Activated T-helper 1 cell treated with anti-CD3 and anti-CD28 coated beads, Interleukin-12 subunit alpha, Interleukin-12 subunit beta, Interleukin-2, Interleukin-4 antibody, amounts not matched to agents 30 ng/mL and 10 ng/mL and 1 ng/mL, durations not matched to agents 14 hours and 24 hours and 36 hours (primary cell): ENCODE measurements at places on chromosomes 12 and 14. TPM values are rescaled to one million over a fixed set of nuclear protein-coding genes. Genes with fewer than 3 reads are reported as not detected.

Gene FAM90A1
- total RNA-seq, result 0.15 and 0.36 TPM in 2 replicates

Gene TSHR
- 0.16 and 0.47 TPM in 2 replicates for total RNA-seq

Gene KCNA1
- not detected in 2 replicates for total RNA-seq

Gene RHEBL1
- 8.6 and 10.7 TPM in 2 replicates for total RNA-seq

Gene MEG3
- total RNA-seq, result not detected in 2 replicates

Gene TAMALIN
- total RNA-seq, result 8.9 and 12.8 TPM in 2 replicates

Gene ITPK1
- total RNA-seq, result 71.0 and 77.3 TPM in 2 replicates

Gene GALC
- total RNA-seq, result 8.6 and 8.7 TPM in 2 replicates

Gene CAPZA3
- not detected in 2 replicates for total RNA-seq

Gene KITLG
- not detected in 2 replicates for total RNA-seq

Gene TAS2R20
- 2.1 TPM in 2 replicates for total RNA-seq

Gene PLCZ1
- total RNA-seq, result not detected in 2 replicates

Gene COX8C
- not detected in 2 replicates for total RNA-seq

Gene SPTSSA
- total RNA-seq, result 18.9 and 21.2 TPM in 2 replicates

GRCh38 chr12:30975581-30975980 is 49.0 kb downstream of the TSPAN11 start:
- H3K36me3 ChIP-seq, result no peaks in the 10 kb centered on the region
- no peak overlapping the region for H3K27ac ChIP-seq
- no peak overlapping the region for H3K4me3 ChIP-seq
- H3K4me1 ChIP-seq, result no peaks in the 10 kb centered on the region

- no peak overlapping the region for H3K4me3 ChIP-seq
- no peak for DNase-seq
- H3K36me3 ChIP-seq, result no peaks in the 10 kb centered on the region
- H3K27ac ChIP-seq, result no peak overlapping the region
- peaks cover 12% of the 10 kb centered on the region for H3K27me3 ChIP-seq
Measured at GRCh38 chr12:98406378-98406777, 109.0 kb upstream of the TMPO start.

GRCh38 chr12:23795494-23795893 is 154.0 kb downstream of the SOX5 start:
- no peak for DNase-seq
- H3K27me3 ChIP-seq, result no peaks in the 10 kb centered on the region
- H3K27ac ChIP-seq, result no peak overlapping the region
- H3K4me3 ChIP-seq, result no peak overlapping the region
- no peaks in the 10 kb centered on the region for H3K36me3 ChIP-seq

DNA sequence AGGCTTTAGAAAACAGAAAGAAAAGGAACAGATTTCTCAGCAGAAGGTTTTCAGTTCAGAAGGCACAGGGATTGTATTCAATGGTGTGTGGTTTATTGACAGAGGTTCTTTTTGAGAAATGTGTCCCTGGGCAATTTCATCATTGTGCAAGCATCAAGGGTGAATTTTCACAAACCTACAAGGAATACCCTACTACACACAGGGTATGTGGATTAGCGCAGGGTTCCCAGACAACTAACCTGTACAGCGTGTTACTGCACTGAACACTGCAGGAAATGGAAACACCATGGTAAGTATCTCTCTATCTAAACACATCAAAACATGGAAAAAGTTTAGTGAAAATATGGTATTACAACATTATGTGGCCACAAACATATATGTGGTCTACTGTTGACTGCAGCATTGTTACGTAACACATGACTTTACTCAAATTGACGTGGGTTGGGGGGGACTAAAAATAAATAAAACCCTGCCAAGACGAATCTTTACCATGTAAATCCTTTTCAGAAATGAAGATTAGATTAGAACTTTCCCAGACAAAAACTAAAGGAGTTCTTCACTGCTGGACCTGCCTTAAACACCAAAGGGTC is 893.1 kb downstream of the TMEM121 start:
- no peak overlapping the region for H3K4me3 ChIP-seq
- no peak for DNase-seq
- peaks cover 20% of the 10 kb centered on the region for H3K27me3 ChIP-seq

DNA sequence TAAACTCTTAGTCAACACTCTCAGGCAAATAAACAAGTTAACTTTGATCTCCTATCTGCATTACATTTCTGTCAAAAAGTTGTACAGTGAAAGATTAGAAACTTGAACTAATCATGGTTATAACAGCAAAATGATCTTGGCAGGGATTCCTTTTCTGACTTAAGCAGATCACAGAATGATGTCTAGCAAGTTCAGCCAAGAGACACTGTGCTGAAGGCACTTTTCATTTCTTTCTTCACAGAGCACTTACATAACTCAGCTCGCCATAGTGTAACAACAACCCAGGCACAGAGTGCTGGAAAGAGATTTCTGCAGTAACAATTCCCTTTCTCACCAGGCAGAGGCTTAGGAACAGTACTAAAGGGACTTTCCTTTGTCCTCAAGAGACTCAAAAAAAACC is 19.6 kb upstream of the CSRP2 start:
- H3K36me3 ChIP-seq, result no peaks in the 10 kb centered on the region
- H3K4me1 ChIP-seq, result peaks cover 7% of the 10 kb centered on the region
- H3K4me3 ChIP-seq, result no peak overlapping the region
- no peak for DNase-seq
- H3K27me3 ChIP-seq, result no peaks in the 10 kb centered on the region

GRCh38 chr14:58533446-58533845 is 104.3 kb upstream of the DACT1 start:
- H3K4me3 ChIP-seq, result no peak overlapping the region
- H3K27me3 ChIP-seq, result no peaks in the 10 kb centered on the region
- H3K4me1 ChIP-seq, result no peaks in the 10 kb centered on the region
- no peak for DNase-seq
- no peak overlapping the region for H3K27ac ChIP-seq
- no peaks in the 10 kb centered on the region for H3K36me3 ChIP-seq

DNA sequence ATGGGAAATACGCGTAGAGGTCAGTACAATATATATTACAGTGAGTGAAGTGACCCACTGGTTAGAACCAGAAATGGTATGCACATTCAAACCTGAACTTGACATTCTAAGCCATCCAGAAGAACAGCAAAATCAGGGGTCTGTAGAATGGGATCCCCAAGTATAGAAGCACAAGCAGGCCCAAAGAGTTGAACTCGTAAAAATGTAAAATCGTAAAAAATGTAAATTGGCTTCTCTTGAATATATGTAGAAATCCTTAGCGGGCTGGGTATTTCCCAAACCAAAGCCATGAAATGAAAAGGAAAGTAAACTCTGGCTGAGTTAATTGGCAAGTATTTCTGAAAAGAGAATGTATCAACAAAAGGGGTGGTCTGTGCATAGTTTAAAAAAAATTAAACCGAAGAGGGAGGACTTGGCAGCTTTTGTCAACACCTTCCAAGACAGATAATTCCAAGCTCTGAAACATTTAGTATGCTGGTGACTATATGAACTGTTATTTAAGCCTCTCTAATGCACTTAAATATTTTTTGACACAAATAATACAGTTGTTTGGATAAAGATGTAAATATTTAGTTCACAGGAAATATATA is 1505.6 kb upstream of the FLRT2 start:
- no peaks in the 10 kb centered on the region for H3K27me3 ChIP-seq
- no peaks in the 10 kb centered on the region for H3K36me3 ChIP-seq
- H3K4me1 ChIP-seq, result no peaks in the 10 kb centered on the region
- H3K27ac ChIP-seq, result no peak overlapping the region
- no peak for DNase-seq

DNA sequence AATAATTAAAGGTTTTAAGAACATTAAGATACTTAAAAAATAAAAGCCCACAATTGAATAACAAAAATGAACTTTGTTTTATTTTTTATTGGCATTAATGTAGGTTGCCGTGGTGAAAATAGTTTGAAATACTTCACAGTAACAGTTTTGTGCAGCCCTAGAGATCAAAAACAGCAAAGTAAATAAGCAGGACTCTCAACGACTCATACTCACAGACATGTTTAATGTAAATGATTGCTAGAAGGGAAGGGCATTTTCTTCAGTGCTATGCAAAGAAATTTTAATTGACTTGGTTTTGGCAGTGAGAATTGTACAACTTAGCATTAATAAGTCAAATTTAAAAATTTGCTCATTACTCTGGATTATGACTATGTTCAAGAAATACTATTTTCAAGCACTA is 16.0 kb downstream of the TRMT5 start:
- H3K27me3 ChIP-seq, result no peaks in the 10 kb centered on the region
- H3K4me3 ChIP-seq, result no peak overlapping the region
- no peak overlapping the region for H3K27ac ChIP-seq
- peaks cover 11% of the 10 kb centered on the region for H3K36me3 ChIP-seq
- no peak for DNase-seq

DNA sequence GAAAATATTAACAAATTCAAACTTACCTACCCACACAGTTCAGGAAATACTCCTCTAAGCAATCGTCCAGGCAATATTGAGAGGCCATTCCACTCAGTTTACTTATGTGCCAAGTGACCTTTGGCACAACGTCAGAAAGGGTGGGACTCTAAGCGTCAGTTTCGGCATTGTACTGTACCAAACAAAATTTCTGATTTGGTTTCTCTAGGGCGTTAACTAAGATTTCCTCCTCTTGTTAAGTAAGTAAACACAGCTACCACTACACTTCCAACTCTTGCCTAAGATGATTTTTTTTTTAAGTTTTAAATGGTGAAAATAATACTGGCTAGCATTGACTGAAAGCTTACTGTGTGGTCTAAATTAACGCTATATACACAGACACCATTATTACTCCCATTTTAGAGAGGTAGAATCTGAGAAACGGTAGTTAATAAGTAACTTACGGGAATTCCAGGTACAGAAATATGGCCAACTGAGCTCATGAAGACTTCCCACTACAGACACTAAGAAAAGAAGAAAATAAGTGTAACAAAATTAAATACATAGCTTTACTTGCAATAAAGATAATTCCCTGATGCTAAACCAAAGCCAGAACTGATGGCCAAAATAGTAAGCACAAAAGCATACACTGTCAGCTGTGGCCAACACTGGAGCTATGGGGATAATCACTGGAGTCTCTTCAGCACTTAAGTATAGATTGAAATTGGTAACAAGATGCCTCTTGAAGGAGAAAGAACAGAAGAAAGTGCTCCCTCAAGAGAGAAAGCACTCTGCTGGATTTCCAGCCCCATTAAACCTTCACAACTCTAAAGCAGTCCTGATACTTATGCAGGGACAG is 76.1 kb downstream of the EPS8 start:
- no peaks in the 10 kb centered on the region for H3K36me3 ChIP-seq
- peaks cover 5% of the 10 kb centered on the region for H3K27me3 ChIP-seq
- no peak overlapping the region for H3K27ac ChIP-seq
- no peak for DNase-seq

DNA sequence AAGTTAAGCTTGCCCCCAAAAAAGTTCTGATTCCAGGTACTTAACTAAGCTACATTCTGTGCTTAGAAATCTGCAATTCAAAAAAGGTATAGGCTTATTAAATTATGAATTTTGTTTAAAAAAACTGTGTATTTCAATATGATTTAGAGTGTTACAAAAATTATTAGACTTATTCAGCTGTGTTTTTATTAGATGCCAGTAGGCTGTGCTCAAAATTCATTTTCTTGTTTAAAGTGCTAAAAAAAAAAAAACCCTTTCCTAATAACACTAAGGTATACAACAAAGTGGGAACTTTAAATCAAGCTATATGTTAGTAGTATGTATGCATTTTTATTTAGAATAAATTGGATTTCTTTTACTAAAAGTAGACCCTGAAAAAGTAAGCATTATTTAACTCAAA is 25.0 kb downstream of the LRRC9 start:
- H3K4me3 ChIP-seq, result no peak overlapping the region
- no peaks in the 10 kb centered on the region for H3K4me1 ChIP-seq
- H3K36me3 ChIP-seq, result no peaks in the 10 kb centered on the region
- no peak for DNase-seq
- peaks cover 4% of the 10 kb centered on the region for H3K27me3 ChIP-seq
- no peak overlapping the region for H3K27ac ChIP-seq

DNA sequence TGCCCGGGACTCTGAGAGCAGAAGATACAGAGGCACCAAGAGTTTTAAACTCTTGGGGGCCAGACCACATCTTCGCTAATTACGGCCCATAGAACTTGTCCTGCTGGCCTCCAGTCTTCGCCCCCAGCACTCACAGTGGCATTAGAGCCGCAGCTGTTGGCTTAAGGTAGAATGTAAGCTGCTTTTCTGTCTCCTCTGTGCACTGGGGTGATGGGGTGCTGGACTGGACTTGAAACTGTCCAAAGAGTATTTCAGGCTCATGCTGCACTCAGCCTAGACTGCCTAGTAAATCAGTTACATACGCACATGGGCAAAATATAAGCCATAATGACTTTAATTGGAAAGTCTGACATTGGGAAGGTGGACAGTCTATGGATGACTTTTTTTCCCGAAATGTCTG is 29.0 kb downstream of the YY1 start:
- no peaks in the 10 kb centered on the region for H3K27me3 ChIP-seq
- peaks cover 27% of the 10 kb centered on the region for H3K4me1 ChIP-seq
- no peak for DNase-seq
- H3K4me3 ChIP-seq, result no peak overlapping the region
- H3K27ac ChIP-seq, result no peak overlapping the region

DNA sequence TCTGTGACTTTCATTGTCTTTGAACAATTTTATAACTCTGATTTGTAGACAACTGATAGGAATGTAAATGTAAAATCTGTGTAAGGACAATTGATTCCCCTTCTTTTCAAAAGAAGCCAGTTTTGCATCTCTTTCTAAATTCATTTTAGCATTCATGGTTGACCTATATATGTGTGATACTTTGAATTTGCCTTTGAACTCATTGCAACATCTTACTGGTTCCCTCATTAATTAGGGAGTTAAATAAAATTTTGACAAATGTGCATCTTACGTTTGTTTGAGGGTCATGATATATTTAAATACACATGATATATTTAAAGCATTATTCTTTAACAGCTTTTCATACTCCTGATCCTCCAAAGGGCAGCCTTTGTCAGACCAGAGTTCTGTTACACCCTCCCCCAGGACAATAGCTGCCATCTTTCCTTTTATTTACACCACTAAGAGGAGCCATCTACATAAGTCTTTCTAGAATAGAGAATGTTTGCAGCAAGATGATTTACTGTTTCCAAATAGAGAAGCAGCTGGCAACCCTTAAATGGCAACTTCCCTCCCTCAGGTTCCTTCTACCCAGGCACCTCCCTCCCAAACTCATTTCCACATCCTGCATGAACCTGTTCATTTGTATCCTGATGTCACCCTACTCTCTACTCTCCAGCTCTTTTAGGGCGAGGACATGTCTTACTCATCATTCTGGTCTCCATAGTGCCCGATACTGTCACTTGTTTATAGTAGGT is 40.2 kb upstream of the APPL2 start:
- H3K27ac ChIP-seq, result no peak overlapping the region
- H3K36me3 ChIP-seq, result no peaks in the 10 kb centered on the region
- DNase-seq, result no peak
- peaks cover 9% of the 10 kb centered on the region for H3K27me3 ChIP-seq
- H3K4me1 ChIP-seq, result no peaks in the 10 kb centered on the region
